HFF-Myc (cell line): ENCODE measurements at places on chromosomes 1 and 21.

DNA sequence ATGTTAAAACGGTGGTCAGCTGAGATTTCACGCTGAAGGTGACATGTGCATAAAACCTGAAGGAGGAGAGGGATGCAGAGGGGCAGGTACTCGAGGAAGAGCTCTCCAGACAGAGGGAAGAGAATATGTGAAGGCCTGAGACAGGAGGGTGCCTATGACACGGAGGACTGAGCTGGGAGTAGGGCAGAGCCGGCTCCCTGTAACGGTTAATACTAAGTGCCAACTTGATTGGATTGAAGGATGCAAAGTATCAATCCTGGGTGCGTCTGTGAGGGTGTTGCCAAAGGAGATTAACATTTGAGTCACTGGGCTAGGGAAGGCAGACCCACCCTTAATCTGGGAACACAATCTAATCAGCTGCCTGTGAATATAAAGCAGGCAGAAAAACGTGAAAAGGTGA, 136.2 kb upstream of the SYT6 start:
- DNase-seq: no peak

DNA sequence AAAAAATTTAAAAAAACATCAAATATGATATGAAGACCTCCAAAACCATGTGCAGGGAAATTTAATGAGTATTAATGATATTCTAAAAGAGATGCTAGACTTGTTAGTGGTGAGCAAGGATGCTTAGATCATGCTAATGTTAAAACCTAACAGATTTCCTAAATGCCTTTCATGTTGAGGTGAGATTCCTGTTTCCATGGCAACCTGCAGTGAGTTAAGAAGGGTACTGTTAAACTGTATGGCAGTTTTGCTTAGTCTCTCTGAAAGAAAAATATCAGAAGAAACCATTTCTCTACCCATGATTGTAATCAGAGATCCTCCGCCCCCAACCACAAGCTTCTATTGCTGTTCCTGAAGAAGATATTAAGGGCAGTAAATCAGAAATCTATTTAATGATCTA, 321.6 kb upstream of the LRRC7 start:
- DNase-seq: no peak

DNA sequence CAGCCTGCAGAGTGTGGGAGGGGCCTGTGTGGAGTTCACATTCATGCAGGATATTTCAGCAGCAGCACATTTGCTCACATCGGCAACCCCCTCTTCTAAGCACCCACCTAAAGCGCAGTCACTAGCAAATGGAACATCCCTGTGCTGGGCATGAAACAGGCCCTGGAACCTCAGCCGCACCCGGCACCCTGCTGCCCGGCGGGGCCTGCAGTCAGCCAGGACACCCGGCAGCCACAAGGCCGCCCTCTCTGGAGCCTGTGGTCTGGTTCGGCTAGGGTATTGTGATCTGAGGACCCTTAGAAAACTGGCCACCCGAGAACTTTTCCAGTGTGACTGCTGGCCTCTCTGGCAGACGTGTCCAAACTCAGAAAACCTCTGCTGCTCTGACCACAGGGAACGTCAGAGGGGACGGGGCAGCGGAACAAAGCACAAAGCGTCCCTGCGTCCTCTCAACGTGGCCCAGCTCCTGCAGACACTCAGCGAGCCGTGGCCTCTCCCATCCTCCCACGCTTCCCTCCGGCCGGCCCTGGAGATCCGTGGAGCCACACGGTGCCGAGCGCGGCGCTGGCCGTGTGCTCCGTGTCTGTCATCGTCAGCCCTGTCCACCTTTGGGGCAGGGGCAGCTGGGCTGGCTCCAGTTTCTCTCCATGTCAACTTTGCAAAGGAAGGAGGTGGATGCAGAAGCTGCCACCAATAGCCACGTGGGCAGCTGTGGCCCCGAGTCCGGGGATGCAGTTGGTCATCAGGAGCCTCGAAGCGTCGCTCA, 175.9 kb upstream of the ARHGEF16 start:
- DNase-seq: no peak

GRCh38 chr1:174680101-174680500, 232.3 kb downstream of the GPR52 start:
- no peak for DNase-seq

- no peak for DNase-seq
These were observed 1133.7 kb upstream of the NCAM2 start for GRCh38 chr21:19864476-19864875.

- DNase-seq: no peak
These were observed 171.5 kb upstream of the CAMK1G start for GRCh38 chr1:209412036-209412435.

- no peak for DNase-seq
These were observed 33.9 kb downstream of the RUNX3 start for GRCh38 chr1:24896176-24896575.
